ENCODE measurements at places on chromosomes 1 and 21. TPM values are rescaled to one million over a fixed set of nuclear protein-coding genes. Genes with fewer than 3 reads are reported as not detected.

DNA sequence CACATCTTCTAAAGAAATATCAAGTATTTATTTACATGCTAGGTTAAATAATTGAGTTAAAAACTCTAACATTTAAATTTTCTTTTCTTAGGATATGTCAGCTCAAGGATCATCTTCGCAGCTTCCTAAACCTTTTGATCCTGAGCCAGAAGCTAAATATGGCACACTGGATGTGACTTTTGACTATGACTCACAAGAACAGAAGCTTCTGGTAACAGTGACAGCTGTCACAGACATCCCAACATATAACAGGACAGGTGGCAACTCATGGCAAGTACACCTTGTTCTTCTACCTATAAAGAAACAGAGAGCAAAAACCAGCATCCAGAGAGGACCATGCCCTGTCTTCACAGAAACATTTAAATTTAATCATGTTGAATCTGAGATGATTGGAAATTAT, 132.7 kb upstream of the SERTAD4 start:
- no peaks in the 10 kb centered on the region for H3K4me1 ChIP-seq
- no peak overlapping the region for H3K4me3 ChIP-seq
- DNase-seq = no peak
- no peak overlapping the region for H3K27ac ChIP-seq
- peaks cover 2% of the 10 kb centered on the region for H3K27me3 ChIP-seq

Gene SMPDL3B
- 0.76 TPM for total RNA-seq

Gene DMBX1
- 0.30 TPM for total RNA-seq

DNA sequence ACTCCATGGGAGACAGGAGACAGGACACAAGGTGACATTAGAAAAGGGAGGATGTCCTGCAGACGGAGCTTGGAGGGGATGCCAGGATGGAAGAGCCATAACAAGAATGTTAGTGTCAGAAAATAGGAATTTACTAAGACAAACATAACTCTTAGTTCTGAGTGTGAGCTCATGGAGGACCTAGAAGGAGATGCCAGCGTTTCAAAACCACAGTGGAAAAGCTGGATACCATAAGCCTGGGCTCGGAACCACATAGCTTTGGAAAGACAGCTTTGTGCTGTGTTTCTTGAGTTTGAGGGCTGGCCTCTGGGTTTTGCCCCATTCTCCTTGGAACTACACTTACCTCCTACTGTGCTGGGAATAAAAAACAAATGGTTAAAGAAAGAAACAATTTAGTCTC, 128.4 kb downstream of the S1PR1 start:
- no peaks in the 10 kb centered on the region for H3K4me1 ChIP-seq
- no peak overlapping the region for H3K27ac ChIP-seq
- no peak overlapping the region for H3K4me3 ChIP-seq
- H3K36me3 ChIP-seq = no peaks in the 10 kb centered on the region
- no peak for DNase-seq
- peaks cover 5% of the 10 kb centered on the region for H3K27me3 ChIP-seq

Gene TINAGL1
- not detected for total RNA-seq
